ENCODE measurements at places on chromosomes 6 and 20.
A peak's percentile ranks its signal among the peaks of the same experiment; 100 is the strongest.

GRCh38 chr6:135062735-135063134 is 8.1 kb upstream of the HBS1L start:
- DNase-seq: no peak

GRCh38 chr20:51467956-51468626 is 74.4 kb downstream of the NFATC2 start:
- DNase-seq: peak; percentile 10

DNA sequence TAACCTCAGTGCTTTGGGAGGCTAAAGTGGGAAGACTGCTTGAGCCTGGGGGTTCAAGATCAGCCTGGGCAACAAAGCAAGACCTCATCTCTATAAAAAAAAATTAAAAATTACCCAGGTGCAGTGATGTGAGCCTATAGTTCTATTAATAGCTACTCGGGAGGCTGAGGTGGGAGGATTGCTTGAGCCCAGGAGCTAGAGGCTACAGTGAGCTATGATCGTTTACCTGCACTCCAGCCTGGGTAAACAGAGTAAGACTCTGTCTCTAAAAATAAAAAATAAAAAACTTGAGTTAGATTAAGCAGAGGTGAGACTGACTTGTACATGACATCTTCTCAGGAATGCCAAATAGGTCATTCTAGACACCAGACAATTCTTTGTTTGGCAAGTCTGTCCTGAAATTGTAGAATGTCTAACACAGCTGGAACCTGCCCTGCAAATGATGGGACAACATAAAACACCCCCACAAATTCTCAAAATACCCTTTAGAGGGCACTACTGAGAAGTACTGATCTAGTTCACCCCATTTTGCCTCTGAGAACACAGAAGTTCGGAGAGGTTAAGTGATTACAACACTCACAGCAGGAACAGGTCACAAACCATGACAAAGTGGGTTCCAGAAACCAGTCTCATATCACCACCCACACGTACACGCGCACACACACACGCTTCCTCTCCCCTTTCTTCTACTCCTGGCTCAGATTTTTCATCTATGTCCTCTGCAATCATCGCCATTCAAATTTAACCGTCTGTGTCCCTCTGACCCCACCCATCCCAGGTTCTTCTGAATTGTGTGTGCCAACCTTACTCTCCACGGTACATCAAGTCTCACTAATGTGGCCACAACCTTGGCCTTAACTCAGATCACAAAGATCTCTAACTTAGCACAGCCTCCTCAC is 38.3 kb downstream of the ARHGAP18 start:
- no peak for DNase-seq

DNA sequence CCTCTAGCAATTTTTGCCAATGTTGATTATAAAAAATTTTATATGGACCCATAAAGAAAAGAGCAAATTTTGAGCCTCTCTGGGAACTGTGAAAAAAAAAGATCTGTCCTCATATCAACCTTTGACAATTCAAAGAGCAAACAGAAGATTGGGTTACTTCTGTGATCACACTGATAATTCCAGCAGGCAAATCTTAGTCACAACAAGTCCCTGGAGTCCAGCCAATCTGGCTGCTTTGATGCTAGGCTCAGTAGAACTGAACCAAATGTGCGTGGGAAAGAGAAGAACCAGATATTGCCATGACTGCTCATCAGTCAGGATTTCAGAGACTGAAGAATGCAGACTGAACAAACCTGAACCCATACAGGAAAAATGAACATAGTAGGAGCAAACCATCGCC is 438.4 kb upstream of the FLRT3 start:
- DNase-seq: no peak

- no peak for DNase-seq
These were observed 260.0 kb downstream of the DHX35 start for GRCh38 chr20:39222101-39222500.

DNA sequence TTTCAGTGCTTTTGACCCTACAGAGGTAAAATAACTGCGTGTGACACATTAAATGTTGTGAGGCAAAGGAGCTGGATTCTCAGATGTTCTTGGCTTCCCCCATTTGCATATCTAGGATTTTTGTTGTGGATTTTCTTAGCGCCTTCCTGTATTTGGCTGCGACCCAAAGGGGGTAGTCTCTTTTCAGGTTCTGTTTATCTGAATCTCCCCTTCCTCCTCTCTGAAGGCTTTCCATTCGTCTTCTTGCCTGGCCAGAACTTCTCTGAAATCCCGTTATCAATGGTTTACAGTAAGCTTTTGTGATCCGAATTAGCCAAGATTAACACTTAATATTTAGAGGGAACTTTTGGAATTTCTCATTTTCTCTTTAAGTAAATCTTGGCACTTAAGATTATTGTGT is 60.8 kb downstream of the ADGRB3 start:
- DNase-seq: no peak

GRCh38 chr6:150361876-150362275 is 6.9 kb upstream of the IYD start:
- DNase-seq: no peak

GRCh38 chr20:24771542-24772061 is 177.5 kb upstream of the CST7 start:
- DNase-seq: no peak

- no peak for DNase-seq
These were observed 98.7 kb downstream of the BACH2 start for GRCh38 chr6:90197854-90198496.

GRCh38 chr6:27986928-27987725 is 30.1 kb downstream of the OR2B6 start:
- no peak for DNase-seq

GRCh38 chr20:48673507-48673906 is 154.3 kb downstream of the PREX1 start:
- DNase-seq: no peak

DNA sequence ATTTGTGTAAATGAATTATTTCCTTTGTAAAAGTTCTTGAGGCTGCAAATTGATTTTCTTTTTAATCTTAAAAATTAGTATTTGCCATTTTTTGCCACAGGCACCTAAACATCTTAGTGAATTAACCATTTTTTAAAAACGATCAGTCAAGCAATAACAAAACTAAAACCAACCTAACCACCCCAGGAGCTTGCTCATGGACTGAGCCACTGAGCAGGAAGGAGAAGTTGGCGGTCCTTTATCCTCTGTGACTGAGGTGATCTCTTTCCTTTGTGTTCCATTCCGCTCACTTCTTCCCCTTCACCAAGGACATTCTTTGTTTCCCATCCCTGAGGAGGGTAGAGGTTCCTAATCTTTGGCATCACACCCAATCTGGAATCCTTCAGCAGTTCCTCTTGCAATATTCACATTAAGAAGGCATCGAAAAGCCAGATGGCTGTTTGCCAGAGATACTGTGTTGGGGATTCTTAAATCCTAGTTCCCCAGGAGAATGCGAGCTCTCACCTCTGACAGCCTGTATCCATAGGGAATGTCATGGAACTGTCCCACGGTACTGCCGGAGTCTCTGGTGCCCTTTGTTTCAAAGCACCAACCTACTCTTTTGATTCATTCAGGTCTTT is 30.5 kb downstream of the RPRD1B start:
- DNase-seq: no peak

DNA sequence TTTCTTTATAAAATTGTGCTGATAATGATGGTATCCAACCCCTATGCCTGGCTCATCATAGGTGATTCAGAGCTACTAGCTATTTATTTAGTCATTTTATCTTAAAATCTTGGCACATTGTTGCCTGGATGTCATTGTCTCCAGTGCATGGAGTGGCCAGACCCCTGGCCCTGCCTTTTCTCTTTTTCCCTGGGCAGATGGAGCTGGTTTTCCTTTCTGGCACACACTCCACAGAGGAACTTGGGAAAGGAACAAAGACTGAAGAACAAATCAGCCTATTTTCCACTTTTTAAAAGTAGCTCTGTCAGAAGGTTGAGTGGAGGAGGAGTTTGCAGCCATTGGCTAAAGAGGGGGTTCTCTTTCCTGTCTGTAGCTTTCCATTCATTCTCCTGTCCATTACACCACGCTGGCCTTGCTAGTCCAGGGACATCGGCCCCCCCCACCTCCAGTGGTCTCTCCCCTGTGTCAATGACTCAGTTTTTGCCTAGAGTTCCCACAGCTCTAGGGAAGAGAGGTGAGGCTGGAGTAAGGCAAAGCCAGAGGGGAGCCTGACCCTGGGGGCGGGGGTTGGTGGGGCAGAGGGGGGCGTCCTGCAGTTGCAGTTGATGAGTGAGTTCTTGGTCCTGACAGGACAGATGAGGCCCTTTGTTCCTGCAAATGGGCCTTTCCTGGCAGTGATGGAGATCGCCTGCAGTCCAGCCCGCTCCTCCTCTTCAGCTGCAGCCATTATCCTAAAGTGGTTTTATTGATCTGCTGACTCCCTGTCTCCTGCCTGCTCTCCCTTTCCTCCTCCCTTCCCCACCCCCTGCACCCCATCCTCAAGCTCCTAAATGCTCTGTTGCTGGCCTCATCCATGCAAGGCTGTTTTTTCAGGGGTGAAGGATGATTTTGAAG is 774.5 kb downstream of the DHX35 start:
- no peak for DNase-seq

- no peak for DNase-seq
These were observed 416.5 kb upstream of the PLCB4 start for GRCh38 chr20:8652396-8652795.

GRCh38 chr6:124040655-124041054 is 237.0 kb downstream of the NKAIN2 start:
- DNase-seq: no peak

GRCh38 chr6:20881365-20881764 is 347.1 kb downstream of the CDKAL1 start:
- no peak for DNase-seq

DNA sequence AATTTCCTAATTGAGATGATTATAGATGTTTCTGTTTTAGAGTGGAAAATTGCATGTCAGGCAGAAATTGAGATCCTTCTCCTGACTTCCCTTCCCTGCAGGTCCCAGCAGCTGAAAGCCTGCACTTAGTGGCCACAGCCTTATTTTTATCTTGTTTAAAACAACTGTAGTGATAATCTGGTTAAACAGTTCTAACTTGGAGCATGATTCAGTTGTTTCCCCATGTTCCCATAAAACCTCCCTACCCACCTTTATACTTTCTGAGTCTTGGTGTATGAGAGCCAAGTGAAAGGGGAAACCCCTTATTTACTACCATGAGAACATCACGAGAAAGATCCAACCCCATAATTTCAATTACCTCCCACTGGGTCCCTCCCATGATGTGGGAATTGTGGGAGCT is 195.2 kb downstream of the SLC16A10 start:
- DNase-seq: no peak

GRCh38 chr6:122286512-122286911 is 112.9 kb upstream of the HSF2 start:
- no peak for DNase-seq

GRCh38 chr20:18987781-18988360 is 174.3 kb downstream of the SCP2D1 start:
- no peak for DNase-seq
